ENCODE measurements at places on chromosomes 3 and 15. TPM values are rescaled to one million over a fixed set of nuclear protein-coding genes. Genes with fewer than 3 reads are reported as not detected.

GRCh38 chr3:195570344-195570743 lies 13.4 kb downstream of the APOD start:
- no peak for DNase-seq

DNA sequence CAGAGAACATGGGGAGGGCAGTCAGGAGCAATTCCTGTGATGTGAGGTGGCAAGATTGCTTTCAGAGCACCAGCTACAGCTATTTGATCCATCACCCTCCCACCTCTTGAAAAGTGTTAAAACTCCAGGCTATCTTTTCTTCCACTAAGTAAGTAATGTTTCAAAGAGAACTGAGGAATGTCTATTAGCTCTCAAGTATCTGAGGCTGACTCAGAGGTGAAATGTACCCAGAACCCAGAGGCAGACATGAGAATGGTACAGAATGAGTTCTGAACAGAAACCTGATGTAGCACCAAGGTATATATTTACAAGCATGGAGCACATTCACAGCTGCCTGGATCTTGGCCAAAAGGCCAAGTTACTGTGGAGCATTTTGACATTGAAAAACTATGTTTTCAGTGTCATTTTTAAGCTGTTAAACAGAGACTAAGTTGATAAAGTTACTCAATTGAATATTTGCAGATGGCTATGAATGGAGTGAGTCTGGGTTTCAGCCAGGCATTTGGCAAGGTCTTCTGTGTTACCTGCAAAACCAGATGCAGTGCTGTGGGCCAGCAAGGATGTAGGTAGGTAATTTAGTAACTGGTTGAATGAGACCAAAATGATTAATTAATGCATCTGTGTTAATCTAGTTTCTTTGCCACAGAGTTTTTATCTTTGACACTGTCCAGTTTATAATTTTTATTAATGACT lies 227.7 kb upstream of the CD96 start:
- no peak for DNase-seq

GRCh38 chr15:29242456-29243242 lies 27.0 kb downstream of the NSMCE3 start:
- DNase-seq: no peak

NLGN1 gene
- total RNA-seq: 3.4 TPM

CD200R1L gene
- not detected for total RNA-seq
